ENCODE measurements at places on chromosomes 12 and 14.

- no peak for DNase-seq
These were observed 105.7 kb downstream of the PLEKHA5 start for GRCh38 chr12:19234981-19235871.

DNA sequence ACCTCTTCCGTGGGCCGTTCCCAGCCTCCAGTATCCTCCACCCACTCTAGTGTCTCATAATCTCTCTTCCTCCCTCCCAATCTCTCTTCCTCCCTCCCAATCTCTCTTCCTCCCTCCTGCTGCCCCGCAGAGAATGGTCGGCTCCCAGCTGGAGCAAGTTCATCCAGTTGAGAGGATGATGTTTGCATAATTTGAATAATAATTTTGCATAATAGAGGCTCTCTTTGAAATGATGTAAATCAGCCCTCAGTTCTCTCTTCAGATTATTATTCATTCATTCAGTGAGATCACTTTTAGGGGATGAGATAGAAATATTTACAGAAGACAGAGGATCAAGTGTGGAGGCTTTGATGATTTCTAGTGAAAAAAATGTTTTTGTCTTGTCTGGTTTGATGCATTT is 125.0 kb downstream of the PTPN11 start:
- DNase-seq: no peak

GRCh38 chr14:58297412-58297761 is 968 bp upstream of the ARID4A start:
- no peak for DNase-seq

DNA sequence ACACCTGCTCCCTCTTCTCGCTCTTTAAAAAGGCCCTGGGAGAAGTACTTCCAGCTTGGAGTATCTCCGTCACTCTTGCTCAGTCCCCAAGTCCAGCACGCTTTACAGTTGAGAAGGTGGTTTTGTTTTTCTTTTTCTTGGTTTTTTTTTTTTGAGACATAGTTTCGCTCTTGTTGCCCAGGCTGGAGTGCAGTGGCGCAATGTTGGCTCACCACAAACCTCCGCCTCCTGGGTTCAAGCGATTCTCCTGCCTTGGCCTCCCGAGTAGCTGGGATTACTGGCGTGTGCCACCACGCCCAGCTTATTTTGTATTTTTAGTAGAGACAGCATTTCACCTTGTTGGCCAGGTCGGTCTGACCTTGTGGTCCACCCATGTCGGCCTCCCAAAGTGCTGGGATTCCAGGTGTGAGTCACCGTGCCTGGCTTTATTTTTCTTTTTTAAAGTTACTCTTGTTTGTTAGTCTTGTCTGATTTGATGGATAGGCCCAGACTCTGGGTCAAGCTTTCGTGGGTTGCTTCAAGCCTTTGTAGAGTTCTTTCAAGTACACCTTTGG is 1.9 kb downstream of the TDRD9 start:
- no peak for DNase-seq

DNA sequence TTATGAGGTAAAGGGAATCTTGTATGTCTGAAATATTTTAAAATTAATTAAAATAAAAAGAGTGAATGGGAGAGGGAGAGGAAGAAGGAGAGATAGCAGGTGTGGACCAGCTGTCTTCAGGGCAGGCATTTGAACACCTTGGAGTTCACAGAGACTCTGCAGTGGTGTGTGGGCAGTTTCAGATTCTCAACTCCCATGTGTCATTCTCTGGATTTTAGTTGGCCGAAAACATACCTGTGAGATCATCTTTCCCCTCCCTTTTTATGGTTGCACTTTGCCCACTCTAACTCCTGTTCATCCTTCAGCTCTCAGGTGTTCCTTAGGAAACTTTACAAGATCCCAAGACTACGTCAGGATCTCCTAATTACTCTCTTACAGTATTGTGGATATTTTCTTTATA is 108.1 kb downstream of the ERC1 start:
- DNase-seq: no peak

DNA sequence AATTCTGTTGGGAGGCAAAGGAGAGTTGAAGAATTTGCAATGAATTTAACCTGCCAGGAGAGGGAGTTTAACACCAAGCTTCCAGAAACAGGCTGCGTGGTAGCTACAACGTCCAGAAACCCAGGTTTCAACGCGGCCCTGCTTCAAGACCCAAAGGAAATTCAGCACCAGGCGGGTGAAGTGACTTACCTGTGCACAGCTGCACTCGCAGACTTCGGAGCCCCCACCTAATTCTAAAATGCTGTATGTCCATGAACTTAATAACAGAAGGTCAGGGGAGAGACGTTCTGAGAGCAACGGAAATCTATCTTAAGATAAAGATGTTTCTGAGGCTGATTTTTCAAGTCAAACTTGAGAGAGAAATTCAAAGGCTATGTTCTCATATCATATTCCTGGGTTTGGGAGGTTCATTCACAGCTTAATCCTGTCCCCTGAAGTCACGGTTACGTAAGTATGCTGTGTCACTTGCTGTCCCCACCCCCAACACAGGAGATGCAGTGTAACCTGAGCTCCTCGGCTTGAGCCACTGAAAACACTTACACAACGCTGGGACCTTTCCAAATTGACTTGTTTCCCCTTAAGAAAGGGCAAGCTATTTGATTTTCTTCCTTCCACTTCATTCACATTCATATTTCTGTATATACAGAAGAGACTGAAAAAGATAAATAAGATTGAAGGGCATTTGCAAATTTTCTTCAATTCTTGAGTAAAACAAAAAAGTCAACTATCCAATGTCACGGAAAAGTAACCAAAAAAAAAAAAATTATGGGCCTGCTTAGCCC is 22.7 kb downstream of the CLIP1 start:
- DNase-seq: no peak

DNA sequence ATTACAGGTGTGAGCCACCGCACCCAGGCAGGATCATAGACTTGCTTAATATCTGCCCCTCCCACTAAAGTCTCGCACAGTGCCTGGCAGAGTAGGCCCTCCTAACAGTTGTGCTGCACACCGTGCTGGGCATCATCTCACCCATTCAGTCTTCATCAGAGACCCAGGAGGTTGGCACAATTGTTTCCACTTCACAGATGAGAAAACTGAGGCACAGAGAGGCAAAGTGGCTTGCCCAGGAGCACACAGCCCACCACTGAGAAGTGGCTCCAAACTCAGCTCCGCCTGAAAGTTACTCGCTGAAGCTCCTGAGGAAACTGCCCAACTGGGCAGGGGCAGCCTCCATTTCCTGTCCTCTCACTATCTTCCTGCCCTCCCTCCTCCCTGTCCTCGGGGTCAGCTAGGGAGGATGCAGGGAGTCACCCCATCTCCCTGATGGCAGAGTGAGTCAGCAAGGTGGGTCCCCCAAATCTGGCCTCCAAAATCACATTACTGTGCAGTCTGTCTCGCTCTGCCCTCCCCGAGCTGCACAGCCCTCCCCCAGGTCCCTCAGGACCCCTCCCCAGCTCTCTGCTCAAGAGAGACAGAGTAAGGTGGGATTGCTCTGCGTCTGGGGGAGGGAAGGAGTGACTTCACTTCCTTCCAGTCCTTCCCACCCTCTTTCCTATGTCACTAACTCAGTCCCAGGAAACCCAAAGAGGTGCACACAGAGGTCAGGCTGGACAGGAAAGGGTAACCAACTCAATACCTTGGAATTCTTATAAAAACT is 5.7 kb downstream of the SLC8B1 start:
- no peak for DNase-seq

DNA sequence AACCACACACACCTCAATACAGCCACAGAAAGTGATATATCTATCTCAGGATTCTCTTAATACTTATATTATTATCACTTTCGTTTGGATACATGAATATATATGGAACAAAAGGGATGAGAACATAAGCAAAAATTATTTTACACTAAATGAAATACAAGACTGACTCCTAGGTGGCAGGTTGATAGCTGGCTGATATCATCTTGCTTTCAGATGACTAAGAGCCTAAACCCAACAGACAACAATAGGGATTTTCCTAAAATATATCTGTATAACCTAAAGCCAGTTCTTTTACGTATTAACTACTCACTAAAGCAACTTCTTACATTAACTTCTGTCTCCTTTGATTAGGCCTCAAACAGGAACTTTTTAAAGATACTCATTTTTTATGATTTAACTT is 65.1 kb downstream of the BAZ1A start:
- no peak for DNase-seq

DNA sequence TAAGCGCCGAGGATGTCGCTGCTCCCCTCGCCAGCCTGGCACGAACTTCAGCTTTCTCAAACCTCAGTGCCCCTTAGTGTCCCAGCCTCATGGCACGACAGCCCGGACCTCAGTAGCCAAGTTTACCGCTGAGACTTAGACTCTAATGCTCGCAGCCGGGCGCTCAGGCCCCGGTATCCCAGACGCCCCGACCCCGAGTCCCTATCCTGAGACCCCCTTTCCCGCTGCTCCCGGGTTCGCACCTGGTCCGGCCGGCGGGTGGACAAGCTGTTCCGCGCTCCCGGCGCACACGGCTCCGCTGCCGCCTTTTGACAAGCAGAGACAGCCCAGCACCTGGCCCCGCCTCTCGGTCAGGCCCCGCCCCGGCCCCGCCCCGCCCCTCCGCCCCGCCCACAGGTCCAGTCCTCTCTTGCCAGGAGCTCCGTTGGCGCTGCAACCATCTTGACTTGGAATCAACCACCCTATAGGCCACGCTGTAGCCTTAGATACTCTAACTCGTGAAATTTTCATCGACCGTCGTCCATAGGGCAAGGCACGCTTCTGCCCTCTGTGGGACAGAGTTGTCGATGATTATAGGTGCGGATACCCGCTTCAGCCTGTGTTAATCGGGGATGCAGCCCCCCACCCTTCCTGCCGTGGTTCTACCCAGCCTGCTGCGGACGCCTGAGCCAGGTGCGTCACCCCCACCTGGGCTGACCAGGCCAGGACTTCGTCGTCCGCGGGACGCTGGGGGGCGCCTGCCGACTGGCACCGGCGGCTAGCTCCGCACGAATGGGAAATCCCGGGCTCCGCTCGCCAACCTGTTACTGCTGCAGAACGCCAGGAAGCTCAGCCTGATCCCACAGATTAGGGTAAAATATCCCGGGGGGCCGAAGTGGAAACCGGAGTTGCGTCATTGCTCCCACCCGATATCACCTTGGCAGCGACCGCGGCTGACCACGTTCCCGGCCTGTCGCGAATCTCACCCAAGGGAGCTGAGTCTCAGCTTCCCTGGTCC is at the start of gene VDR:
TSS of gene VDR (minus strand) at position 282 of the 997 bp plus-strand sequence. CDS start 25,881 bp downstream, outside the sequence.
- peak; percentile 81 for DNase-seq

- no peak for DNase-seq
These were observed 382.2 kb downstream of the MED13L start for GRCh38 chr12:115895247-115895646.

DNA sequence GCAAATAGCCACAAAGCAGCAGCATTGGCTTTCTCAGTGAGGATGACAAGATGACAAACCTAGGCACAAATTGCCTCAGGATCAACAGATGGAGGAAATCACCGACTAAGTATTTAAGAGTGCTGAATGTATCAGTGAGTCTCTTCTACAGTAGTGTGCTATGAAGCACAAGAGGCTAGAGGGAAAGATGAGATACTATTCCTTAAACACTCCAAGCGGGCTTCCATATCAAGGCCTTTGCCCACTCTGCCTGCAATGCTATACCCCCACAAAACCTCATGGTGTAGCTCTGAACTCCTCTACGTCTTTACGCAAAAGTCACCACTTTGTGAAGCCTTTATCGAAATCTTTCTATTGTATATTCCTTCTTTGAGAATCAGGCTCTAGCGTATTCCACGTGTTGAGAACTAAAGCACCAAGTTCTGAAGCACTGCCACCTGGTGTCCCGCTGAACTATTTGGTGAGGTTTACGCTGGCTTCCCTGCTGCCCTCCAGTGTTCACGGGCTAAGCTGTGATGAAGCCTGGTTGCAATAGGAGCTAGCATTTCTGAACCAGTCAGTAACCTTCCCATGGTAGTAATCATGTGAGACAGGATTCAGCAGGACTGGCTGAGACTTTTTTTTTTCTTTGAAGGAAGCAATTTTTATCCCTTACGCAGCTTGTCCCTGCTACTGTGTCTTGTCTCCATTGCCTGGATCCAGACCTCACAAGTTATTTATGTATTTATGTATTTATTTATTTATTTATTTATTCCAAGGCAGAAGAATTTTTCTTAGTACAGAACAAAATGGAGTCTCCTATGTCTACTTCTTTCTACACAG is 426.5 kb upstream of the OR4E1 start:
- no peak for DNase-seq

GRCh38 chr14:52268279-52269061 is 972 bp downstream of the PTGDR start:
- DNase-seq: no peak

DNA sequence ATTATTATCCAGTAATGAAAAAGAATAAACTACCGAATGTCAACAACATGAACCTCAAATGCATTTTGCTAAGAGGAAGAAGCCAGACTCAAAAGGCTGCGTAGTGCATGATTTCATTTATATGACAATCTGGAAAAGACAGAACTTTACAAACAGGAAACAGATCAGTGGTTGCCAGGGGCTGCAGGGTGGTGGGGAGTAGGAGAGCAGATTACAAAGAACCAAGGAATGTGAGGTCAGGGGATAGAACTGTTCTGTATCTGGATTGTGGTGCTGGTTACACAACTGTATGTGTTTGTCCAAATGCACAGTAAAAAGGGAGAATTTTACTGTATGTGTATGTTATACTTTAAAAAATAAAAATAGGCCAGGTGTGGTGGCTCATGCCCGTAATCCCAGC is 89.7 kb upstream of the MYL2 start:
- no peak for DNase-seq

GRCh38 chr14:80278293-80279023 is 67.2 kb upstream of the DIO2 start:
- DNase-seq: no peak

GRCh38 chr12:78189656-78190055 is 359.0 kb downstream of the NAV3 start:
- no peak for DNase-seq

DNA sequence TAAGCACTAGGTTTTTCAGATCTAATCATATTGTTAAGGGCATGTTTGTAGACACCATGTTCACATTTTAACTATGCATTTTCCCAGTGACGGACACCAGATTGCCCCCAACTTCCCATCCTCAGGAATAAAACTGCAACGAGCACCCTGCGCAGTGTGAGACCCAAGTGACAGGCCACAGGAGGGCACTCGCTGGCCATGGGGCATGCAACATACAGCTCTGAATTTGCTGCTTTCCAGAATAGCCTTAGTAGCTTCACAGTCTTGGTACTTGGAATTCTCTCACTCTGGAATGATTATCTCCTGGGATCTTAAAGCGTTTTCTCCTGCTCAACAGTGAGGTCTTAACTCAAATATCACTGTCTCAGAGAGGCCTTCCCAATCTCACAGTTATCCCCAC is 972 bp upstream of the DDX47 start:
- DNase-seq: no peak

DNA sequence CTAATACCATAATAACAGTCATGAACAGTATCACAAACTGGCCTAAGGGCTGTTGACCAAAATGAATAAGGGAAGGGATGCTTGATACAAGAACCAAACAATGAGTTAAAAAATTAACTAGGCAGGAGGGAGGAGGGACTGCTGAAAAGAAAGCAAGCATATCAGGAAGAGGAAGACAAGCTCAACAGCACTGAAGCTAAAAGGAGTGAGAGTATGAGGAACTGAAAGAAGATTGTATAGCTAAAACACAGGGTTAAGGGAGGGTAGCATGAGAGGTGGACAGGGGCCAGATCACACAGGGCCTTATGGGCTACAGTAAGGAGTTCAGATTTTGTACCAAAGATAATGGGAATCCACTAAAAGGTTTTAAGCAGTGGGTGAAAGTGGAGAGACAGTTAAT is 34.1 kb downstream of the ITGA7 start:
- no peak for DNase-seq

Measured in NCI-H1417 treated with DMSO at 0.1 percent for 48 hours (cell line).